SHP77 treated with DMSO at 0.1 percent for 48 hours (cell line): ENCODE measurements at places on chromosomes 4 and X.

- DNase-seq, result peak; percentile 15
Measured at GRCh38 chr4:175536852-175537453, 275.1 kb downstream of the GPM6A start.

DNA sequence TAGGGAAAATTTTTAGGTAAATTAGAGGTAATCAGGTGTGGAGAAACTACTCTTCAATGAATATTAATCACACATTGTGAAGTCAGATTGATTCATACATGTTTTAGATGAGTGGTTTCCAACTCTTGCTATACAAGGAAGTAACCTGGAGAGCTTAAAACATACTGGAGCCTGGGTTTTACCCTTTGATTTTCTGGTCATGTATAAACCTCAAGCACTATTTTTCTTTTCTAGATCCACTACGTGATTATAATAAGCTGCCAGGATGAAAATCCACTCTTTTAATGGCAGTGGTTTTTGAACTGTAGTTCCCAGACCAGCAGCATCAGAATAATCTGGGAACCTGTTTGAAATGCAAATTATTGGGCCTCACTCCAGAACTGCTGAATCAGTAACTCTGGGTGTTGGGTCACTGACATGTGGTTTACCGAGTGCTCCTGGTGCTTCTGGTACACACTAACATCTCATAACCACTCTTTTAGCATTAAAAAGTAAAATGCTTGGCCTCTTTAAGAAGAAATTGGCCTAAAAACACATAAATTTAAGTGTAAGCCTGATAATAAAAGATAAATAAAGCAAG, 63.4 kb downstream of the DCAF12L1 start:
- DNase-seq, result no peak

- DNase-seq, result no peak
Measured at GRCh38 chr4:1192091-1192492, 19.7 kb upstream of the SPON2 start.

DNA sequence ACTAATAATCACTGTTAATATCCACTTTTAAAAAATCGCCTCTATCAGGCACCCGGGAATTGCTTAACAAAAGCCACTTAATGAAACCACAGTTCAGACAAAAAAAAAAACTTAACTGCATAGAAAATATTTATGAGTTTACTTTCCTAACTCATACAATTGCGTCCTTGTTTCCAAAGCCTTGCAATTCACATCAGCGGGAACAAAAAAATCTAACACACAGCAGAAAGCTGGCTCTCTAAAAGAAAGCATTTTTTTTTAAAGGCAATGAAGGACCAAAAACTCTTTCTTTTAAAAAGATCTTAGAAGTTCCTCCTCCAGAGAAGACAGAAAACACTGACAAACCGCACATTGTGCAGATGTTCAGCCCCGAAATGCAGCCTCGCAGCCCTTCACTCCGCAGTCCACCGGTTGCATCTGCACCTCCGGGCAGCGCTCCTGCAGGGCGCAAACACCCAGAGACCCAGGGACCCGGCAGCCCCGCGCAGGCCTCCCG, 812 bp downstream of the FAT1 start:
- no peak for DNase-seq

DNA sequence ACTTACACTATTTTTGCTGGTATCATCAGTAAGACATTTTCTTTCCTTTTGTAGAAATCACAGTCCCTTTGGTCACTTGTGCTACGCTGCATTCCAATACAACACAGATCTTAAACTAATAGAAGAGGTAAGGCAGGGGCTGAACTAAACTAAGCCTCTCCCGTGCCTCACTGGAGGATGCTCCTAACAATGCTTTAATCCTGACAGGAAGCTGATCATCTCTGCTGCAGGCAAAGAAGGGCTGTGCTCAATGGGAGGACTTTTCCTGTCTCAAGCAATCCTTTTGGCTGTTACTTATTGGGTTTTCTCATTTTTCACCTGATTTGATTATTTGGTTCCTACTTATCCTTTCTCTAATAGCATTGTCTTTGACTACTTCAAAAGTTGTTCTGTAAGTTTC, 583.1 kb downstream of the INPP4B start:
- DNase-seq, result no peak

- peak; percentile 68 for DNase-seq
Measured at GRCh38 chrX:46903458-46904242, 8.6 kb upstream of the JADE3 start.

- no peak for DNase-seq
Measured at GRCh38 chrX:47235691-47236103, 2.9 kb downstream of the USP11 start.

DNA sequence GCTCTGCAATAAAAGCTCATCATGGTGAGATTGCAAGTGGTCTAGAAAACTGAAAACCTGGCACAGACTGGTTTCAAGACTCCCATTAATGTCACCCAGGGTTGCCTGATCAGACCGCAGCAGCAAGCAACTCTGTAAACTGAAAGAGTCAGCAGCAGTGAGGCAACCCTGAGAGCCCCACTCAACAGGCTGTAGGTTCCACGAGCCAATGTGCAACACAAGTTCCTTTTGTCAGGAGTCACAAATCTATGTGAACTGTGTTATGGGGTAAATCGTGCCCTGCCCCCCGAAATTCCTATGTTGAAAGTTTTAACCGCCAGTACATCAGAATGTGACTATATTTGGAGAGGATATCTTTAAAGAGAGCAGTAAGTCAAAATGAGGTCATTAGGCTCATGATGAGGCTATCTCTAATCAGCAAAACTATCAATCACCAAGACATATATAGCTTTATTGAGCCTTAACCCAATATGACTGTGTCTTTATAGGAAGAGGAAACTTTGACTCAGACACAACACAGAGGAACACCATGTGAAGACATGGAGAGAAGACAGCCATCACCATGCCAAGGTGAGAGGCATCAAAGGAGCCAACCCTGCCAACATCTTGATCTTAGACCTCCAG, 94.0 kb downstream of the FBXO8 start:
- DNase-seq, result no peak

GRCh38 chrX:11724122-11725017, 33.7 kb upstream of the MSL3 start:
- no peak for DNase-seq

DNA sequence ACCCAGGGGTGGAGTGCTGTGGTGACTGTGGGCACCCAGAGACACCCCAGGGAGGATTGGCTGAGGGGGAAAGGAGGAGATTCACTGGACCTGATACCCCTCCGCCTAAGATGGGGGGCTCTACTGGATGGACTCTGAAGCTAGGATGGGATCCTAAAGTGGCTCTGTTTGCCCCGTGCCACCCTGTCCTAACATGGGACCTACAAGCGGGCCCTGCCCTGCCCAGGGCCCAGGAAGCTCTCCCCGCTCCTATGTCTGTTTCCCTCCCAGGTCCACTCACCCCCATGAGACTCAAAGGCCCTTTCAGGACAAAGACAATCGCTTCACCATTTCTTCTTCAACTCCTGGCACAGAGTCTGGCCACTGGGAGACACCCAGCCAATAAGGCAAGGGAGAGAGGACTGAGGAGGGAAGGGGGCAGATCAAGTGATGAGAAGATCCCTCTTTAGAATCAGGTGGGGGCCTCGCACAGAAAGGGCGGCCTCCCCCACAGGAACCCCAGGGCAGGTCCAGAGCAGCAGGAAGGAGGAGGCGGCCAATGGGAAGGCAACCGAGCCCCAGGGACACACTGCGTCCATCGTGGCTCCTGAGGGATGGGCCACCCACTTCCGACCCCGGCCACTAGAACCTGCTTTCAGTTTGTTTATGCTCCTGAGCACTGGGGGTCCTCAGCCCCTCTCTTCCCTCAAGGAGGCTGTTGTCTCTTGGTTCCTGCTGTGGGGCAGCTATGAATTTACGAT, 155.4 kb downstream of the AFAP1 start:
- DNase-seq, result no peak

- DNase-seq, result no peak
Measured at GRCh38 chr4:107363125-107363524, 327.0 kb upstream of the DKK2 start.

DNA sequence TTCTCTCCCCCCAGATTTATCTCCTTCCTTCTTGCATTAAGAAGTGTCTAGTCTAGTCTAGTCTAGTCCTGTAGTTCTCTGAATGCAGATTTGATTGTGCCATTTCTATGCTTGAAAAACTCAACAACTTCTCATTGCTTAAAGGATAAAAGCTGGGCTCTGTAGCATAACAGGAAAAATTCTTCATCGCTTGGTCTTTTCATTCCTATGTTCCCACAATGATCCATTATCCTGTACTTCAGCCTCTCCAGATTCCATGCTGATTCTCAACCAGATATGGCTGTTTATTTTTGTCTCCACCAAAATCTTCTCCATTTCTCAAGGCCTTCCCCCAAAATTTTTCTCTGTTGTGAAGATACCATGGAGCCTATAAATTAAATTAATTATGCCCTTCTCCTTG, 102.9 kb upstream of the STIM2 start:
- no peak for DNase-seq

DNA sequence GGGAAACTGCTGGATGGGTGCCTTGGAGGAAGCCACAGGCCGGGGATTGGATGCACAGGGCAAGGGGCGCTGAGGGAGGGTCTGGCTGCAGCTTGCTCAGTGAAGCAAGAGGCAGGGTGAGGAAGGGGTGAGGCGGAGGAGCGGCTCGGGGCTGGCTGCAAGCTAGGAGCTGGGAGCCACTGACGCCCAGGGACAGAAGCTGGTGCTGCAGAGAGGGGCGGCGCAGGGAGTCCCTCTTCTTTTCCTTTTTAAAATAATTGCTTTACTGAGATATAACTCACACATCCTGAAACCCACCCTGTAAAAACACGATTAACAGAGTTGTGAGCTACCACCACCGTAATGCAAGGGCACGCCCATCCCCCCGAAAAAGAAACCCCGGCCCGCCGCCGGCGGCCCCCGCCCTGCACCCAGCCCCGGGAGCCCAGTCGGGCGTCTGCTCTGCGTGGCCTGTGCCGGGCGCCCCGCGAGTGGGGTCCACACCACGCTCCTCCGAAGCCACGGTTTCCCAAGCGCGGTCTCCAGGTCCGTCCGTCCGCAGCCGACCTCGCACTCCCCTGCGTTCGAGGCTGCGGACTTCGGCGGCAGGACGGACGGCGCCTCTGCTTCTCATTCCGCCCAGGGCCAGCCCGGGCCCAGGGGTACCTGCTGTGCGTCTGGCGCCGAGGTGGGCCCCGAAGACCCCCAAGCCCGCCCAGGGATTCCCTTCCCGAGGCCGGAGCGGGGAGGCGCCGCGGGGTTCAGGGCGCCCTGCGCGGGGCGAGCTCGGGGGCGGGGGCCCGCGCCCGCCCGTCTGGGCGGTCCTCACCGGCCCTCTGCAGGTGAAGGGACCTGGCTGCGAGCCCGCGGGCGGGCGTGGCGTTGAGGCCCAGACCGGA, 866 bp upstream of the UVSSA start:
- no peak for DNase-seq

DNA sequence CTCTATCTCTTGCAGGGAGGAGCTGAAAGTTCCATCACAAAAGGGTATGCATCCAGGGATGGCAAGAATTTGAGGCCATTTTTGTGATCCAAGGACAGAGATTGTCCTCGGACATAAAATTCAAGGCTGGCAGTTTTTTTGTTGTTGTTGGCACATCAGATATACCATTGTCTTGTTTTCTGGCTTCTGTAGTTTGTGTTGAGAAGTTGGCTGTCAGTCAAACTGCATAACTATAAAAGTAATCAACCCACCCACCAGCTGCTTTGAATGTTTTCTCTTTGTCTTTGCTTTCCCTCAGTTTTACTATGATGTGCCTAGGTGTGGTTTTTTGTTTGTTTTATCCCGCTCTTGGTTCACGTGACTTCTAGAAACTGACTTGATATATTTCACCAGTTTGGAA, 21.6 kb upstream of the PDZD4 start:
- DNase-seq, result no peak

GRCh38 chrX:138875472-138875871, 164.0 kb upstream of the FGF13 start:
- no peak for DNase-seq

GRCh38 chrX:10110984-10111363, 45.8 kb upstream of the CLCN4 start:
- DNase-seq, result no peak

GRCh38 chr4:4334798-4335520, 44.9 kb downstream of the ZBTB49 start:
- DNase-seq, result no peak

DNA sequence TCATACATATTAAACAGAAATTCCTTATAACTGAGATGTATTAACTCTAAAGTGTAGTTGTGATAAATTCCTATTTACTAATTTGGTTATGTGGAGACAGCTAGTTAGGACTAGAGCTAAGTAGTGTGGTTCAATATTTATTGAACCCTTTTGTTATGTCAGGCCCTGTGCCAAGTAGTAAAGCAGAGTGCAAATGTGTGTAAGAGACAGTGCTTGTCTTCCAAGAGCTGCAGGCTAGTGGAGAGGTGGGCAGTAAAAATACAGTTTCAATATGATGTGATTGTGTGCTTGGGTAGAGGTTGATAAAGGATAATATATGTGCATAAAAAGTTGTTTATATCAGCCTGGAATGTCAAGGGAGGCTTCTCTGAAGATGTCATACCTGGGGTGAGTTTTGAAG, 80.0 kb downstream of the TBC1D19 start:
- no peak for DNase-seq

DNA sequence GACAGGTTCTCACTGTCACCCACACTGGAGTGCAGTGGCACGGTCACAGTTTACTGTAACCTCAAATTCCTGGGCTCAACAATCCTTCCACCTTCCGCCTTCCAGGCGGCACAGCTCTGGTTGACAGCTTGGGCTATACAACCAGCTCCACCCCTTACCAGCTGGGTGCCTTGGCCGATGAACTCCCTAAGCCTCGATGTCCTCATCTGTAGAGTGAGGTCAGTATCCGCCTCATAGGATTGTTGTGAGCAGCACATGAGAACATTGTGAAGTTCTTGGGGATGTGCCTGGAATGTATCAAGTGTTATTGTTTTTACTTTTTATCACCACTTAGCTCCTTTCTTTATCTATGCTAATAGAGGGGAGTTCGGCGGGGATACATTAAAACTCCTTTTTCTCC, 23.3 kb downstream of the UCHL1 start:
- no peak for DNase-seq

DNA sequence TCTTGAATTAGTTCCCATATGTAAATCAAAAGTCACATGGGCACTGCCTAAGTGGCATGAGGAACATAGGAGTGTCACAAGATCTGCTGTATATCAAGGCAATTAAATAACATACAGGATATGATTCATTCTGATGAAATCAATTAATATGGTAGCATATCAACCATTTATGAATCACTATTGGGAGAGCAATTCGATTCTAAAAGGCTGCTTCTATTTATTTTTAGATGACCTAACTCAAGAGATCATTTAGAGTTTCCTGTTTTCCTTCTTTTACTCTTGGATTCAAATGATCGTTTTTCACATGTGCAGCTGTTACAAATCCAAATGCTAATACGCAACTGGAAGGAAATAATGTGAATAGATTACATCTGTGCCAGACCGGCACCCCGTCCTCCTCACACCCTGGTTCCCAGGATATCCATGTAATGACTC, 81.9 kb downstream of the HCCS start:
- no peak for DNase-seq

DNA sequence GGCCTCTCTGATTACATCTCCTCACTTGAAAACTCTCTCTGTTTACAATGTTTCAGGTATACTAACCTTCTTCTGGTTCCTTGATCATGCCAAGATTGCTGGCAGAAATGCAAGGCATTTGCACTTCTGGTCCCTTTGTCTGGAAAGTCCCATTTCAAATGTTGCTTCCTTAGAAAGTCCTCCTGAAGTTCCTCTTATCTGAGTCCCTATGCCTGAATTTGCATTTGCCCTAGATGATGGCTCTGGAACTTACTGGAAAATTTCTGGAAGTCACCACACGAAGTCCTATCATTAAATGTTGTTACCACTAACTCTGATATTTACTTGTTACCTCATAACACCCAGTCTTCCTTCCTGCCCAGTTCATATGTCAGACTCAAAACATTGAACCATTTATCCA, 176.4 kb downstream of the EFHC2 start:
- no peak for DNase-seq
